ENCODE measurements at places on chromosomes 5 and 9.

DNA sequence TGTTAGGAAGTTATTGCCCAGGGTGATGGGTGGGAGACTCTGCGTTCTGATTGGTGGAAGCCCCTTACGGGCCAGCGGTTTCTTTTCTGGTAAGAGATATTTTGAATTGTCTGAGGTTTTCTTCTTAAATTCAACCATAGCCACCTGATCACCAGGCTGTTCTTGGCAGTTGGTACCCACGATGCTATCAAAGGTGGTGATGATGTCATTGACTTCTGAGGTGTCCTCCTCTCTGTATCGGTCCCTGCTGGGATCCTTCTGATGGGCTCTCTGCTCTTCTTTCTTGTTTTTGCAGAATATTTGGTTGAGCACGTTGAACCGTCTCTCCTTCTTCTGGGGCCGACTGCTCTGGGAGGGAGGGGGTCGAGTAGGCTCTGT, 116.6 kb upstream of the IL6ST start:
- DNase-seq = no peak

DNA sequence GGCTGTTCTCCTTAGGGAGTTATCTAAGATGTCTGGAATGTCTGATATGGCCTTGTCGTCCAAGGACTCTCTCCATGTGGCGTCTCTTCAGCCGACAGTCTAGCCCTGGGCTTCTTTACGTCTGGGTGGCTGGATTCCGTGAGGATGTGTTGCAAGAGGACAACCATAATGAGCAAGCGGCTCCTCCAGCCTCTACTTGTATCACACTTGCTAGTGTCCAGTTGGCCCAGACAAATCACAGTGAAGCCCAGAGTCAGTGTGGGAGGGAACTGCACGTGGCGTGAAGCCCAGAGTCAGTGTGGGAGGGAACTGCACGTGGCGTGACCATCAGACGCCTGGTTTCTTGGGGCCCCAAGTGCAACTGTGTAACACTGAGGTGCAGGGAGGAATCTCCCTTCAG, 61.1 kb downstream of the COL23A1 start:
- DNase-seq = no peak

- DNase-seq = peak; percentile 39
Observed at GRCh38 chr5:163504079-163504931, 1.1 kb upstream of the MAT2B start.

GRCh38 chr5:172065431-172066065, 59.1 kb upstream of the FBXW11 start:
- no peak for DNase-seq

- no peak for DNase-seq
Observed at GRCh38 chr5:137393196-137393993, 105.7 kb downstream of the SPOCK1 start.

- DNase-seq = no peak
Observed at GRCh38 chr5:174312641-174313040, 267.1 kb downstream of the NSG2 start.

DNA sequence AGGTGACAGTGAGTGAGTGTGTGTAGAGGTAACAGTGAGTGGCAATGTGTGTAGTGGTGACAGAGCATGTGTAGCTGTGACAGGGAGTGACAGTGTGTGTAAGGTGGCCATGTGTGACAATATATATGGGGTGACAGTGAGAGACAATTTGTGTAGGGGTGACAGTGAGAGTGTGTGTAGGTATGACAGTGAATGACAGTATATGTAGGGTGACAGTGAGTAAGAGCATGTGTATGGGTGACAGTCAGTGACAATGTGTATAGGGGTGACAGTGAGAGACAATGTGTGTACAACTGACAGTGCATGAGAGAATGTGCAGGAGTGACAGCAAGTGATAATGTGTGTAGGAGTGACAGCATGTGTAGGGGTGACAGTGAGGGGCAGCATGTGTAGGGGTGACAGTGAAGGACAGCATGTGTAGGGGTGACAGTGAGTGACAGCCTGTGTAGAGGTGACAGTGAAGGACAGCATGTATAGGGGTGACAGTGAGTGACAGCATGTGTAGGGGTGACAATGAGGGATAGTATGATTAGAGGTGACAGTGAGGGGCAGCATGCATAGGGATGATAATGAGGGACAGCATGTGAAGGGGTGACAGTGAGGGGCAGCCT, 10.1 kb upstream of the GAPT start:
- DNase-seq = no peak

GRCh38 chr9:38084556-38084880, 15.5 kb upstream of the SHB start:
- no peak for DNase-seq

DNA sequence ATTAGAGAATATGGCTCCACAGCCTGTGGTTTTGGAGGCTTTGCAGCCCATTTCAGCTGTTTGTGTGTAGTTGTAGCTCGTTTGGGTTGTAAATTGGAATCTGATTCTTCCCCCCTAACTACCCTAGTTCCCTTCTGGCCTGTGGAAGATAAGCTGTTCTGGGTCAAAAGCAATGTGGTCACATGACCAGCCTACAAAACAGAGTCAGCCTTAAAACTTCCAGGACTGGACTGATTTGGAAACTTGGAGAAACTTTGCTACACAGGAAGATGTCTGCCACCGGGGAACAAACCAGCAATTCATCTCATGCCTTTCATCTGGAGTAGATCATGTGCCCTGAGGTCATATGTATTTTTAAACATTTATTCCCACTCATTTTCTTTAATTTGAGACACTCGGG, 83.8 kb downstream of the DAPK1 start:
- DNase-seq = no peak

- no peak for DNase-seq
Observed at GRCh38 chr9:26165426-26165825, 487.2 kb upstream of the TUSC1 start.

DNA sequence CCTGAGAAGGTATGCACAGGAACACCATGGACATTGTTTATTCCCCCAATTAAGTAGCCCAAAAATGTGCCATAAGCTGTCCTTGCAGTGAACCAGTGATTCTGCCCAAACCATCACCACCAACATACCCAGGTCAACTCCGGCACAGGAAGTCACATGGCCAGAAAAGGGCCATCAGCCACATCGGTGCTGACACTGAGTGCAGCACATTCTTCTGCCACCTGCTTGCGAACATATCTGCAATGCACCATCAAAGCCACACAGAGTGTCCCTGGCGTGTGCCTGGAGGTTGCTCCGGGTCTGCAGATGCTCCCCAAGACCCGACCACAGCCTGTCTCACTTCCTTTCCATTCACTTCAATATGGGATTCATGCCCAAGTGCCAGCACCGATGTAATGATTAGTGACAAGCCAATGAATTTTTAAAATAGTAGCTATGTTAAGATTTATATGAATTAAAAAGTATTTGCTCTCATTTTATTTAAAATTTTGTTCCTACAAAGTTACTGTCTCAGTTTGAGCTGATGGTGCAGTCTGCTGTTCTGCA, 37.6 kb downstream of the SYK start:
- DNase-seq = no peak

DNA sequence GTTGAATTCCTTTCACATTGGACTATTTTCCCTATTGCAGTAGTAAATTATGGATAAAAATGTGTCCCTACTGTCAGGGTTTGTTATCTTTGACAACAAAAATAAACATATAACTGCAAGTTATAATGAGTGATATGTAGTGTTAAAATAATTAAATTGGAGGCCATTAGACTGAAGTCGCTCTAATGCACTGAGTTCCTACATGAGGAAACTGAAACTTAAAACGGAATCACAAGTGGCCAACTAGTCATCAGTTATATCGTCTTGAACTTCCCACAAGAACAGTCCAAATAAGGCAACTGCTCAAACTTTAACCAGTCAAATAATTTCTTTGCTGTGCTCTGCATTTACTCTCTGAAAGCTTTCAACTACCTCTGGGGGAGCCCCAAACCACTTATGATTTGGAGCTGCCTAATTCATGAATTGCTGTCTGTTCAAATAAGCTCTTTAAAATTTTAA, 2.1 kb upstream of the IFT74 start:
- DNase-seq = no peak

GRCh38 chr9:129412814-129413536, 207.9 kb downstream of the C9orf50 start:
- peak; percentile 52 for DNase-seq

GRCh38 chr9:128555180-128555721, 2.9 kb downstream of the SPTAN1 start:
- DNase-seq = no peak

- DNase-seq = no peak
Observed at GRCh38 chr9:16213781-16214515, 656.5 kb downstream of the BNC2 start.

DNA sequence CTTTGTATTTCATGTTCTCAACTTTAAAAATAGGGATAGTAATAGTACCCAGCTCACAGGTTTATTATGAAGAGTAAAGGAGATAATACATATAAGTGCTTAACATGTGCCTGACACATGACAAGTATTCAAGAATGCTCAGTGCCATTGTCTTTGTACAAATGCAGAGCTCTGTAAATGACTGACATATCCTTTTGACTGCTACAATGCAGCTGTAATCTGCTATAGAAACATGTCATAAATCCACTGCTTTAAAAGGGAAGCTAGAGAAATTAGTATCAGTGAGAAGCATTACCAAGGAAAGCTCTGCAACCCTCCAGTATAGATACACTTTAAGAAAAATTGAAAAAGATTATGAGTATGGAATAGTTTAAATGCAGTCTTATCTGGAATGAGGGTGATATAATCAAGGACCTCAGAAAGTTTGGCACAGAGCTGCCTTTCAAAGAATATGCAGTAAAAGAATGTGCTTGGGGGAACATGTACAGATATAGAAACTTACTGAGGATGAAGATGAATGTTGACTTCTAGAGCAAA, 17.9 kb downstream of the ERAP1 start:
- no peak for DNase-seq

DNA sequence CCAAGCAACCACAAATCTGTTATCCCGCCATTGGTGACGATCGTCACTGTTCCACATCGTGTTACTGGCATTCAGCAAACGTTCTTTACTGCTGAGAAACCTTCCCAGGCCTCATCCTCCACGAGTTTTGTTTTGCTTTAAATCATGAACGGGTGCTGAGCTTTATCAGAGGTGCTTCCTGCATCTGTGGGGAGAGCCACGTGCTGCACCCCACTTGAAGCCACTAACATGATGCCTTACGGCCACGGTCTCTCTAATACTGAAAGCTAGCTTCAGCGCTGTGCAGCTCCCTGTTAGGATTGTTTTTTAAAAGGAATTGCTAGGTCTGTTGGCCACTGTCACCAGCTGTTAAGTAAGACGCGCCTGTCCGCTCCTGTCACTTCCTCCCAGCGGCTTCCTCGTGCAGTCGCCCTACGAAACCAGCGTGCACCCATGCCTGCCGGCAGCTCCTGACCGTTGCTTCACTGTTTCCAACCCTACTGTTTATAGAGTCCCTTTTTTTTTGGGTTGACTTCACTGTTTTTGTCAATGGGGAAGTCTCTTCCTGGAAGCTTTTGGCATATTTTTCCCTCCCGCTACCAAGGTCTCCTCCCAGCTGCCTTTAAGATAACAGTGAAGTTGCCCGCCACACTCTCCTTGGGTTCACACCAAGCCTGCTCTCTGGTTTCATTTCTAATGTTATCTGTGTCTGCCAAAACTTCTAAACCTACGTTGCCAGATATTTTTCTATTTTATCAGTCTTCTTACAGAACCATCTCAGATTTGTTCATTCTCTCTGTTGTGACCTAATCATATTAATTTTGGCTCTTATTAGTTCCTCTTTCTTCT, 20.3 kb downstream of the LPCAT1 start:
- DNase-seq = no peak

GRCh38 chr9:85172001-85172978, 502.8 kb downstream of the NTRK2 start:
- no peak for DNase-seq

DNA sequence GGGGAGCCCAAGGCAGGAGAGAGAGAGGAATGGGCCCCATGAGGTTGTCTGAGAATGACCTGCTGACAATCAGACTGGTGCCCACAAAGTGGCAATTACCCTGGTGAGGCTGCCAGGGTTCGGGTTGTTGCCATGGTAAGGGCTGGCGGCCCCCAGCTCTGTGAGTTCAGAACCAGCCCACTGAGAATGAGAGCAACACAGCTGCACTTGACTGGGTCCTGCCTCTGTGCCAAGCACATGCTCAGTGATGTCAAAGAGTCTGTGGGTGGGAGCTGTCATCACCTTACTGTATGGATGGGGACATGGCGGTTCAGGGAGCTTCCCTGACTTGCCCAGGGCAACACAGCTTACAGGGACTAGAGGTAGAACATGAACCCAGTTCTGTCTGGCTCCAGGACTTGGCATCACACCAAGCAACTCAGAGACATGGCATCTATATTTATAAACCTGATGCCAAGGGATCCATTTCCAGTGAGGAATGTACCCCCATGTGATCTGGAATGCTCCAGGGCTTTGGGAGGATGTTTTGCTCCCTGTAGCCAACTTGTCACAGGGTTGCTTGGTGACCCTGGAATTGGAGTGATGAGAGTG, 38.2 kb upstream of the TEX48 start:
- no peak for DNase-seq
